ENCODE measurements at places on chromosomes 3 and 15. TPM values are rescaled to one million over a fixed set of nuclear protein-coding genes. Genes with fewer than 3 reads are reported as not detected.

The STXBP5L gene
- total RNA-seq, result not detected

The COPB2 gene
- 70.9 TPM for total RNA-seq

The CPNE9 gene
- total RNA-seq, result 0.17 TPM

The LRRIQ4 gene
- total RNA-seq, result not detected

The NR2E3 gene
- total RNA-seq, result 0.19 TPM

The GRIP2 gene
- total RNA-seq, result 2.0 TPM

The COLQ gene
- 0.23 TPM for total RNA-seq

The ATP2B2 gene
- total RNA-seq, result 0.09 TPM

The LEO1 gene
- 44.0 TPM for total RNA-seq

The TIMMDC1 gene
- total RNA-seq, result 59.6 TPM

The PATL2 gene
- total RNA-seq, result not detected

The LSMEM2 gene
- not detected for total RNA-seq

The ANKRD34C gene
- not detected for total RNA-seq
